Panc1 (cell line): ENCODE measurements at places on chromosomes 3 and 15. TPM values are rescaled to one million over a fixed set of nuclear protein-coding genes. Genes with fewer than 3 reads are reported as not detected.

PRR20G gene
- total RNA-seq: not detected

GRCh38 chr3:12445523-12446240, 38.6 kb upstream of the TSEN2 start:
- H3K27me3 ChIP-seq: no peaks in the 10 kb centered on the region
- H3K36me3 ChIP-seq: no peaks in the 10 kb centered on the region
- H3K4me1 ChIP-seq: peaks cover 29% of the 10 kb centered on the region
- H3K4me3 ChIP-seq: no peak overlapping the region

GRCh38 chr15:68603951-68604350, 25.2 kb downstream of the CORO2B start:
- H3K4me3 ChIP-seq: no peak overlapping the region
- no peaks in the 10 kb centered on the region for H3K27me3 ChIP-seq
- H3K4me1 ChIP-seq: no peaks in the 10 kb centered on the region; the same call in 1 of the 2 replicates
- no peaks in the 10 kb centered on the region for H3K36me3 ChIP-seq
- DNase-seq: no peak

DNA sequence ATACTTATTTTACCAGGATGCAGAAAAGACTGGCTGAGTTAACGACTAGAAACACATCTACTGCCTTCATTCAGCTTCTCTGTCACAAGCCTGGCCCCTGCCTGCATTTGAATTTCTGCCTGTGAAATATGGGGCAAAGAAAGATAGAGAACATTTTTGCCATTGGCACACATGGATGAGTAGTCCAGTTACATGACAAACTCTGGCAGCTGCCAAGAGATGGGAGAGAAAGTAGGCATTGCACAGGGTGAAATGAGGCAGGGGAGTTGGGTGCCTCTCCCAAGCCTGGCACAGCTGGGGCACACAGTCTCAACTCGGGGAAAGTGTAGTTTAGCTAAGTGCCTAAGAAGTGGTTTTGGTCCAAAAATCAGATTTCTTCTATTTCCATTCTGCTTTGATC, 24.0 kb downstream of the ANXA2 start:
- peaks cover 100% of the 10 kb centered on the region for H3K4me1 ChIP-seq
- peaks cover 20% of the 10 kb centered on the region for H3K36me3 ChIP-seq
- H3K27ac ChIP-seq: peak overlapping the region; percentile 100
- DNase-seq: no peak
- no peak overlapping the region for H3K4me3 ChIP-seq

- peak within 1 kb of the TSS; percentile 93 for H3K4me3 ChIP-seq
- H3K36me3 ChIP-seq: peaks cover 5% of the 10 kb centered on the region
- H3K27ac ChIP-seq: peak within 1 kb of the TSS; percentile 90
- H3K27me3 ChIP-seq: no peaks in the 10 kb centered on the region
- peaks cover 28% of the 10 kb centered on the region for H3K4me1 ChIP-seq
These were observed at the start of gene LARP6 for GRCh38 chr15:70853973-70854665. TSS of gene LARP6 (minus strand) at chr15:70854157. CDS start at chr15:70854088, 69 bp downstream.
